RPMI7951 (cell line): ENCODE measurements at places on chromosomes 2 and 18.

GRCh38 chr2:156380117-156380645 is 47.7 kb upstream of the NR4A2 start:
- peak; percentile 18 for DNase-seq

GRCh38 chr2:162212366-162212765 is 30.9 kb downstream of the FAP start:
- no peak for DNase-seq

- no peak for DNase-seq
These were observed 54.0 kb downstream of the EMILIN2 start for GRCh38 chr18:2900684-2901422.

GRCh38 chr18:54316071-54316820 is 41.4 kb downstream of the STARD6 start:
- DNase-seq, result no peak

- DNase-seq, result peak; percentile 55
These were observed 24.3 kb upstream of the STAT1 start for GRCh38 chr2:191038241-191038725.
